Progenitor cell of endocrine pancreas (in vitro differentiated cells): ENCODE measurements at places on chromosomes 3 and 15. TPM values are rescaled to one million over a fixed set of nuclear protein-coding genes. Genes with fewer than 3 reads are reported as not detected.

GRCh38 chr3:64848822-64849221, 161.0 kb upstream of the ADAMTS9 start:
- no peak for DNase-seq

DNA sequence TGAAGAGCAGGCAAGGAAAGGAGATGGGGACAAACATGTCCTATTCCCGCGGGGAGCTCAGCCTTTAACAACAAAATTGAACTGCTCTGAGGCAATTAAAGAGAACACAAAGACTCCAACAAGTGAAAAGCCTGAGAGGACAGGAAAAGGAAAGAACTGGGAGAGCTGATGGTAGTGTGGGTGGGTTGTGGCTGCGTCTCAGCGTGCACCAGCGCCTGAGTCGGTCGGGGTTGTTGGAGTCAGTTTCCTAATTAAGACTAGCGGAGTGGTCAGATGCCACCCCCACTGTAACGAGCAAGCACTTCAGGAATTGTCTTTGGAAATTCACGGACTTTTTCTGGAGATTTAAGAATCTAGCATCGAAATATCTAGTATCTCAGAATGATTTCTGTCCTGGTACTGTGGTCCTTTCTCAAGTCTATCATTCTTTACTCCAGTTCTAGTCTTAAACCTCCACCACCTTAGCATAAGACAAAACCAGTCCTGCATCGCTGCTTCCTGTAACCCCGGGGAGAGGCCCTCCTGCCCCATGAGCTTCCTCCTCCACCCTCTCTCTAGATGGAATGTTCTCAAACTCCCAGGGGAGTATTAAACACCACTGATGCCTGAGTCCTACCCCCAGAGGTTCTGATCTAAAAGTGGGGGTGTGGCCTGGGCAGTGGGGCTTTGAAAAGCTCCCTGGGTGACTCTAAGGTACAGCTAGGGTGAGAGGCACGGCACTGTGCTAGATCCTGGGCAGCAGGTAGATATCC, 104.0 kb downstream of the CYP19A1 start:
- no peak for DNase-seq

GRCh38 chr15:94631608-94632007, 400.2 kb downstream of the MCTP2 start:
- no peak for DNase-seq

- no peak for DNase-seq
Measured at GRCh38 chr3:62771331-62772072, 103.7 kb downstream of the CADPS start.

The GOLGA8T gene
- total RNA-seq: not detected in 2 replicates

The TEX264 gene
- total RNA-seq: 29.6 and 30.6 TPM in 2 replicates
